ENCODE measurements at places on chromosomes 12 and 14. TPM values are rescaled to one million over a fixed set of nuclear protein-coding genes. Genes with fewer than 3 reads are reported as not detected.

KRT86 gene
- total RNA-seq = 0.37 TPM

- no peak for DNase-seq
Measured at GRCh38 chr14:69720912-69721311, 46.0 kb upstream of the SRSF5 start.

- no peak for DNase-seq
Measured at GRCh38 chr12:125197326-125197725, 132.1 kb downstream of the AACS start.

OR6C2 gene
- total RNA-seq = not detected

- no peak for DNase-seq
Measured at GRCh38 chr12:79199166-79199565, 334.6 kb downstream of the SYT1 start.

- DNase-seq = peak; percentile 32
Measured at GRCh38 chr12:108468196-108468968, 46.7 kb upstream of the FICD start.

CERS5 gene
- total RNA-seq = 50.1 TPM

COPS7A gene
- 34.2 TPM for total RNA-seq

SELPLG gene
- total RNA-seq = 30.0 TPM
